ENCODE measurements at places on chromosomes 3 and 15.
A peak's percentile ranks its signal among the peaks of the same experiment; 100 is the strongest.

DNA sequence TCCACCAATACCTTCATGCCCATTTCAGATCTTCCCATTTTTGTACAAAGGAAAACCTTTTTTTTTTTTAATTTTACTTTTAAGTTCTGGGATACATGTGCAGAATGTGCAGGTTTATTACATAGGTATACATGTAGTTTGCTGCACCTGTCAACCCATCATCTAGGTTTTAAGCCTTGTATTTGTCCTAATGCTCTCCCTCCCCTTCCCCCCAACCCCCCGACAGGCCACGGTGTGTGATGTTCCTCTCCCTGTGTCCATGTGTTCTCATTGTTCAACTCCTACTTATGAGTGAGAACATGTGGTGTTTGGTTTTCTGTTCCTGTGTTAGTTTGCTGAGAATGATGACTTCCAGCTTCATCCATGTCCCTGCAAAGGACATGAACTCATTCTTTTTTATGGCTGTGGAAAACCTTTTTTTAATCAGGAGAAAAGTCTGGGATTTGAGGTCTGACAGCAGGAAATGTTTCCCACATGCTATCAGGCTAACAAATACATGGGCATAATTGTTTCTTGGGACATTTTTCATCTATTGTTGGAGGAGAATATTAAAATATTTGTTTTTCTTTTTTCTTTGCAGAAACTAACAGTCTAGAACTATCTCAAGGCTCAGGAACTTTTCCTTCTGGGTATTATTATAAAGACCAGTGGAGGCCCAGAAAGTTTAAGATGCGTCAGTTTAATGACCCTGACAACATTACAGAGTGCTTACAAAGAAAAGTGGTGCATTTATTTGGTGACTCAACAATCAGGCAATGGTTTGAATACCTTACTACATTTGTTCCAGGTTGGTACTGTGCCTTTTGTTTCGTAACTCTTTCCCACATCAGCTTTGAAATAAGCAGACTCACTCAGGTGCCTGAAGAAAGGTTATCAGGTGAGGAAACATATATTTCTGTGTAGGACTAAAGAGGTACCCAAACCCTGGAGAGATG is 32.8 kb upstream of the NFKBIZ start:
- no peak for DNase-seq

DNA sequence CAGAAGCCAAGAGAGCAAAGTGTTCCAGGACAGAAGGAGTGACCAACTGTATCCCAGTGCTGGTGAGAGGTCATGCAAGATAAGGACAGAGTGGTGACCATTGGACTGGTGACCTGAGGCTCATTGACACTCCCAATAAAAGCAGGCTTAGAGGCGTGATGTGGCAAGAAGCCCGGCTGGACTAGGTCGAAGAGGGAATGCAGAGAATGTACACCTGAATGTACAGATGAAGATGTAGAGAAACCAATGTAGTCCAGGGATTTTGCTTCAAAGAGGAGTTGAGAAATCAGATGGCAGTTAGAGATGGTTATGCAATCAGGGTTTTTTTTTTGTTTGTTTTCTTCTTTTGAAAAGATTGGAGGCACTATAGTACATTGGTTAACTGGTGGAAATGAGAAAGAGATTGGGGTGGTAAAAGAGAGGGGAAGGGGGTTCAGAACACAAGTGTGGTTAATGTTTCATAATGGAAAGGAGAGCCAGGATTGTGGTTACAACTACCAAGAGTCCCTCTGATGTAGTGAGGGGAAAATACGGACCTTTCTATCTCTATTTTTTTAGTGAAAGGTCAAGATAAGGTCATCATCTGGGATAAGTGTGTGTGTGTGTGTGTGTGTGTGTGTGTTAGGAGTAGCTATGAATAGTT is 23.3 kb downstream of the ST3GAL6 start:
- no peak for DNase-seq

- no peak for DNase-seq
Measured at GRCh38 chr3:50138266-50139200, 16.6 kb upstream of the SEMA3F start.

GRCh38 chr3:56775838-56776555 is 25.8 kb downstream of the ARHGEF3 start:
- DNase-seq: no peak

- DNase-seq: no peak
Measured at GRCh38 chr3:141963301-141963700, 86.9 kb downstream of the ATP1B3 start.

DNA sequence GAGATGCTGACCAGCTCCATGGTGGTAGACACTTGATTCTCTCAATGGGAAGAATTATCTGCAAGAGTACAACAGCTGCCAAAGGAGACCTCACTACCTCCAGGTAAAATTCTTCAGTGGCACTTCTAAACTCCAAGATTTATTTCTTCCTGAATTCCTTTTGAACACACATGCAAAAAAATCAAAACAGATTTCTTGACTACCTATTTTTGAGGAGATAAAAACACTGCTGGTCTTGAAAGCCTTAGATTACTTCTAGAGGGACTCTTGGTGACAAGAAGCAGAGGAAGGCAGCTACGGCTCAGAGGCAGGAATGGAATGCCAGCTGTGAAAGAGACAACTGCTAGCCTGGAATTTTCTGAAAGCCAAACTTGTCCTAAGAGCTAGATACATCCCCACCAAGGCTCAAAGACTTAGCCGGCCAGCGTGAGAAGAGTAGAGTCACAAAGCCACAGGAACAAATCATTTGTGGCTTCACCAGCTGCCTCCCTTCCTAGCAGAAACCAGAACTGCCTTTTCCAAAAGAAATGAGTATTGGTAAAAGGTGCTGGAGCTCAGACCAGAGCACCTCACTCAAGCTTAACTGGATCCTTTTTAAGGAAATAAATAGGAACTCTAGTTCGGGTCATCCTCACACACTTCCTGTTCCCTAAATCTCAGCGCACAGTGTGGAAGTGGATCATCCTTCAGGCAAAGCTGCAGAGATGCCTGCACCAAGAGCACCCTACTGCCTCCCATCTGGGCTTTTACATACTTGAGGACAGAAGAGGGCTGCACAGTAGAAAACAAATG is 32.6 kb downstream of the CLK3 start:
- no peak for DNase-seq

- no peak for DNase-seq
Measured at GRCh38 chr3:59380146-59380545, 330.3 kb upstream of the CFAP20DC start.

- no peak for DNase-seq
Measured at GRCh38 chr3:181330257-181330656, 340.7 kb upstream of the DNAJC19 start.

DNA sequence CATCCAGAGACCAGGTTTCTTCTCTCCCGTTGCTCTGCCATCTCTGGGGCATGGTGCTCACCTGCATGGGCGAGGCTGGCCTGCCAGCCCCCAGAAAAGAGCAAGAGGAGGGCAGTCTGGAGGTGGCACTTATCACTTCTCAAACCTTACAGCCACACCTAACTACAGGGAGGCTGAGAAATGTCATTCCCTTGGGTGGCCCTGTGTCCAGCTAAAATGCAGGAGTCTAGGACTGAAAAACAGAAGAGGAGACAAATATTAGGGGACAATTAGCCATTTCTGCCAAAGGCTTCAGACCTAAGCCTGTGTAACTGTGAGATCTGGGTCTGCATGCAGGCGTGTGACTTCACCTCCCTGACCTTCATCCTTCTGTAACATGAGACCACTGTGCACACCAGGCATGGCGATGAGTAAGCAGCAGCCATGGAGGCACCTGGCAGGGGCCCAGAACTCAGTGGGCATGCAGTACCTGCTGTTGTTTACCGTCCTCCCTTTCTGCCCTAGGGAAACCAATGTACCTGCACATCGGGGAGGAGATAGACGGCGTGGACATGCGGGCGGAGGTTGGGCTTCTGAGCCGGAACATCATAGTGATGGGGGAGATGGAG is 83.4 kb downstream of the MESD start:
- peak; percentile 8 for DNase-seq

DNA sequence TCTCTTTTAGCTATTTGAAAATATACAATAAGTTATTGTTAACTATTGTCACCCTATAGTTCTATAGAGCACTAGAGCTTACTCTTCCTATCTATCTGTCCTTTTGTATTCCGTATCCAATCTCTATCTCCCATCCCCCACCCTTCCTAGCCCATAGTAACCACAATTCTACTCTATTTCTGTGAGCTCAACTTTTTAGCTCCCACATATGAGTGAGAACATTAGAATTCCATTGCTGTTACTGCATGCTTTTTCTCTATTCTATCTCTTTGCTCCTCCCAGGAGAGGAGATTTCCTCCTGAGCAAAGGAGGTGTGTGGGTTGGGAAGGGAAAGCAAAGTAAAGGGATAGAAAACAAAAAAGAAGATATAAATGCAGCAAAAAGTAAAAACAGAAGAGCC is 105.6 kb upstream of the SLC4A7 start:
- DNase-seq: no peak

- no peak for DNase-seq
Measured at GRCh38 chr3:59121346-59122144, 71.7 kb upstream of the CFAP20DC start.

DNA sequence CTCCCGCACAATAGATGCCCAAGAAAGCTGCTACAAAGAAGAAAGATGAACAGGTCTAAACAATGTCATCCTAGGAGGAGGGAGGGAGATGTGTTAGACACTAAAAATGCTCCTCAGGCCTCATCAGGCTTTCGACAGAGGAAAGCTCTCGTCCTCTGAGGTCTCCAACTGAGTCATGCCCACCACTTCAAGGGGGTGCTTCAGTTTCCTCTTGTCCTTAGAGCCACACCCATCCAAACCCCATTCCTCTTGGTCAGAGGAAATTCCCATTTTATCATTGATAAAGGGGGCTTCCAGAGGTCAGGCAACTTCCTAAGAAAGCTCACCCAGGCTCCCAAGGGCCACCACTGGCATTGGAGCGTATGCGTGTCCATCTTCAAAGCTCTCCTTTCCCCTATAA is 50.1 kb downstream of the HEG1 start:
- no peak for DNase-seq

GRCh38 chr3:51709004-51709420 is 2.1 kb downstream of the GRM2 start:
- no peak for DNase-seq

- DNase-seq: no peak
Measured at GRCh38 chr3:34808287-34808686, 831.0 kb upstream of the ARPP21 start.

- DNase-seq: no peak
Measured at GRCh38 chr3:145716519-145716918, 444.5 kb downstream of the PLOD2 start.

- no peak for DNase-seq
Measured at GRCh38 chr15:63013052-63013808, 29.3 kb upstream of the TPM1 start.

- DNase-seq: no peak
Measured at GRCh38 chr15:71387810-71388209, 272.5 kb downstream of the THSD4 start.

GRCh38 chr3:51691021-51691420 is 15.8 kb upstream of the GRM2 start:
- DNase-seq: no peak

DNA sequence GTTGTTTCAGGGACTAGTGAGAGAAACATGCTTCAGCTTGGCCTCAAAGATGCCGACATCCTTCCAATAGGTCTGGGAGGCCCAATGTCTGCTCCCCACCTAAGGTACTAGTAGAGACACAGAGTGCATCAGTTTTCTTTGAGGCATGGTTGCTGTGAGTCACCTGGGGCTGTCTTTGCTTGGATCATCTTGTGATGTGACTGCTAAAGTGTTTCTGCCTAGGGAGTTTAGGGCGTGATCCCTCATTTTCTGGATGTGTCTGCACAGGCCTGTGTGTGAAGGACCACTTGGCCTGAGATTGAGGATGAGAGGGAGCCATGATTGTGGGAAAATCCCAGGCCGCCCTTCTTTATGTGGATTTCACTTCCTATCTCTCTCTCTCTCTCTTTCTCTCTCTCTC is 4.8 kb downstream of the GASK1A start:
- no peak for DNase-seq

DNA sequence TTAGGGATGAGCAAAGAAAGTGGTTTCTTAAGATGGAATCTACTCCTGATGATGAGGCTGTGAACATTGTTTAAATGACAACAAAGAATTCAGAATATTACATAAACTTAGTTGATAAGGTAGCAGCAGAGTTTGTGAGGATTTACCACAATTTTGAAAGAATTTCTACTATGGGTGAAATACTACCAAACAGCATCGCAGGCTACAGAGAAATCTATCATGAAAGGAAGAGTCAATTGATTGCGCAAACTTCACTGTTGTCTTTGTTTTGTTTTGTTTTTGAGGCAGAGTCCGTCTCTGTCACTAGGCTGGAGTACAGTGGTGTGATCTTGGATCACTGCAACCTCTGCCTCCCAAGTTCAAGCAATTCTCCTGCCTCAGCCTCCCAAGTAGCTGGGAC is 107.4 kb upstream of the SLC6A6 start:
- DNase-seq: no peak

- no peak for DNase-seq
Measured at GRCh38 chr3:131564812-131565211, 62.0 kb upstream of the MRPL3 start.

DNA sequence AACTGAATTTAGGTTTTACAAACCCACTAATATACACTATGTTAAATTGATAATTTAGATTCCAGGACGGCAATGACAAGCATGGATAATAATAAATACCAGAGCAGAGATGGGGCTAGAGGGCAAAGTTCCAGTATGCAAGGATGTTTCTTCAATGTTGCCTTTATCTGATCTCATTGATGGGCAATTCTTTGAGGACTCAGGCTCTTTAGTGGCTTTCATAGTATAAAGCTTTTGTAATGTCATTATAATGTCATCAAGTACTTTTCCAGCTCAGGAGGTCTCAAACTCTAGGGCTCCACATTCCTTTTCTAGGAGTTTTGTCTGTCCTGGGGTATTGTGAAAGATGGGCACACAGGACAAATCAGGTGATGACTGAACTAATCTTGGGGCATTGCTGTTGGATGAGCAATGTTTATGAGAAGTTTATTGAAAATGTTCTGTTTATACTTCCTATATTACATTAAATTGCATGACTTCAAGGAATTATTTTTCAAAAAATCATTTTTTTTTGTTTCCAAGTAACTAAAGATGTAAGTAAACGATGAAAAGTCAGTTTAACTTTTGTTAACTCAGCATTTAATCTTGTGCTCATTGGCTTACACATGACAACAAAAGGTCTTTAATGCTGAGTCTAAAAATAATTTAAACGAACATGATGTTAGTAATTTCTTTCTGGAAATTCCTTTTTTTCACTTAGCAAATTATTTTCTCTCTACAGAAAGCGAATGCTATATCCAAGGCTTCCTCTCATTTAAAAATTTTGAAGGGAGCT is 116.4 kb downstream of the OXSM start:
- no peak for DNase-seq

- DNase-seq: no peak
Measured at GRCh38 chr3:69122403-69122802, at the start of gene LMOD3. TSS of gene LMOD3 (minus strand) at chr3:69122595. CDS start at chr3:69122386, 209 bp downstream.

GRCh38 chr3:145628211-145628610 is 532.8 kb downstream of the PLOD2 start:
- no peak for DNase-seq

GRCh38 chr3:16069149-16069922 is 105.1 kb upstream of the GALNT15 start:
- no peak for DNase-seq

DNA sequence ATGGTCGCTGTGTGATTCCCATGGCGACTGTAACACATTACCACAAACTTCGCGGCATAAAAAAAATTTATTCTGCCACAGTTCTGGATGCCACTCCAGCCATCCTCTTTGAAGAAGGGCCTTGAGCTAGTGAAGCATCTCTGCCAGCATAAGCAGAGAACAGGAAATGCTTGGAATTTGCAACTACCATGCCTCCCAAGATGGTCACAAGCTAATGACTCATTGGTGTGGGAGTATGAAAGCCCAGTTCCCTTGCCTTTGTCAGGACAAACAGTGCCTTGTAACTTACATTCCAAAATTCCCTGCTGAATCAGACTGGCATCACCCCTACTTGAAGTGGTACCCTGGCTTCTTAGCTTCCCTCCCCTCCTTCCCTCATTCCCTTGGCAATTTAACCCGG is 129.7 kb downstream of the PROS1 start:
- no peak for DNase-seq

Measured in NCI-H187 (cell line).